ENCODE measurements at places on chromosomes 13 and 19.
A peak's percentile ranks its signal among the peaks of the same experiment; 100 is the strongest.

- DNase-seq = no peak
Measured at GRCh38 chr19:21047716-21048115, 27.3 kb downstream of the ZNF430 start.

GRCh38 chr13:44435919-44436510 lies 62.4 kb downstream of the SERP2 start:
- DNase-seq = no peak

- peak; percentile 45 for DNase-seq
Measured at GRCh38 chr19:5805462-5806132, 730 bp downstream of the NRTN start.

GRCh38 chr13:50893211-50893852 lies 16.3 kb upstream of the RNASEH2B start:
- DNase-seq = no peak

DNA sequence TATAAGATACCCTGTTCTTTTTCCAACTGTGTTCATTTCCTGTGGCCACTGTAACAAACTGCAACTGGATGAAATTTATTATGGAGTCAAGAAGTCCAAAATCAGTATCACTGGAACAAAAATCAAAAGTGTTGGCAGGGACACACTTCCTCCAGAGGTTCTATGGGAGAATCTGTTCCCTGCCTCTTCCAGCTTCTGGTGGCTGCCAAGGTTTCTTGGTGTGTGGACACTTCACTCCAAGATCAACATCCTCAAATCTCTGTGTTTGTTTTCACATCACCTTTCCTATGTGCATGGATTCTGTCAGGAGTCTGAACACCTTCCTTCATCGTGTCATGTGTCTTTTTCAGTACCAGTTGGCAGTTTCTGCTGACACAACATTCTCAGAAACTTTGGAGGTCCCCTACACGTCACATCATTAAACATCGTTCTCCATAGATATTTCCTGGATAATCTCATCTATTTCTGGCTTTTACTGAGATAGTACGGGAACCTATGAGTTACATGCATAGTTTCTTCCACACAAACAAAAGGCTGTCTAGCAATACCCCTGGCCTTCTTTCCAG lies 15.2 kb upstream of the EFNB2 start:
- DNase-seq = no peak

- DNase-seq = no peak
Measured at GRCh38 chr19:2733930-2734588, 5.8 kb downstream of the SLC39A3 start.

DNA sequence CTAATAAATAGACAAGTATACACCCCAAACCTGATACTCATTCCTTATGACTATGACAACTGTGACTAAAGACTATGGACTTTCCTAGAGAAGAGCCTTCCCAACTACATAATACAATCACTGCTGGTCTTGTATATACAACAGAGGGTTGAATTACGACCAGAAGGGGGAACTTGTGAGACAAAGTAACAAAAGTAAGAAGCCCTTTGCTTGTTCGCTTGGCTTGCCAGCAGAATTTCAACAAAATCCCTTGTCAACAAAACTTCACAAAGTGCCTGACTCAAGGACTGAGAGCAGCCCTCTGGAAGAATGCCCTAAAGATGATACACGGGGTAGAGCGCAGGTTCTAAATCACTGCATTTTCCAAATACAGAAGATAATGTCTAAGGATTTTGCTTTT lies 99.4 kb downstream of the WASF3 start:
- no peak for DNase-seq

- no peak for DNase-seq
Measured at GRCh38 chr19:35236638-35237400, 8.3 kb upstream of the FAM187B start.

DNA sequence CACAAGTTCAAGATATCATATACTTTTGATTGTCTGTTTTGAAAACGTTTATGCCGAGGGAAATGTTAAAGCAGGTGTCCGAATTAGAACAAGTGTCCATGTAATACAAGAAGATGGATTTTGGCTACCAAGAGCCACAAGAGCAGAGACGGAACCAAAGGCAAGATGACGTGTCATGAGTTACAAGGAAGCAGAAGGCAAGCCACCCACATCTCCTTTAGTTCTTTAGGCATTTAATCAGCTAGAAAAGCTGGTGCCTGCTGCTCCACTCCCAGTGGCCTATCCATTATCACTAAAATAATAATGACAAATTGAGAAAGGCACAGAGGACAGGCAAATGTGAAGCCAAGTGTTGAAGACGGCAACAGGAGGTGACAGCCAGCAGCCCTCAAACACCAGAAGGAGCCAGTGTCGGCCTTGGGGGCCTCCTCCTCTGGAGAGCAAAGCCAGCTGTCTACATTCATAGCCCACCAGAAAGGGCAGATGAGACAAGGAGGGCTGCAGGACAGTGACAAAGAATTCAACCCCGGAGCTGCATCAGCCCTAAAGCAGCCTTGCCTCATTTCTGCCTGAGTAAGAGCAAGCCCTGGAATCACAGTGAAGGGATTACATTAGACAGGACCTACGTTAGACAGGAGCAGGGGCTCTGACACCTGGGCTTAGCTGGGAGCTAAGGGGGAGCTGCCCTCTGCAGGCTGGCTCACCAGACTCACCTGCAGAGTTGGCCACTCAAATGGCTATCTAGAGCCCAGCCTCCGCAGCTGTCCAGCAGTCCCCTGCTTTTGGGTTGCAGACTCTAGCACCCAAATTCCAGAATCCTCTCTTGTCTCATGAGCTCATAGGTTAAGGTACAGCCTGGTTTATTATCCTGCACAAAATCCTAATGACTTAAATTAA lies 569.9 kb downstream of the UQCRFS1 start:
- no peak for DNase-seq

DNA sequence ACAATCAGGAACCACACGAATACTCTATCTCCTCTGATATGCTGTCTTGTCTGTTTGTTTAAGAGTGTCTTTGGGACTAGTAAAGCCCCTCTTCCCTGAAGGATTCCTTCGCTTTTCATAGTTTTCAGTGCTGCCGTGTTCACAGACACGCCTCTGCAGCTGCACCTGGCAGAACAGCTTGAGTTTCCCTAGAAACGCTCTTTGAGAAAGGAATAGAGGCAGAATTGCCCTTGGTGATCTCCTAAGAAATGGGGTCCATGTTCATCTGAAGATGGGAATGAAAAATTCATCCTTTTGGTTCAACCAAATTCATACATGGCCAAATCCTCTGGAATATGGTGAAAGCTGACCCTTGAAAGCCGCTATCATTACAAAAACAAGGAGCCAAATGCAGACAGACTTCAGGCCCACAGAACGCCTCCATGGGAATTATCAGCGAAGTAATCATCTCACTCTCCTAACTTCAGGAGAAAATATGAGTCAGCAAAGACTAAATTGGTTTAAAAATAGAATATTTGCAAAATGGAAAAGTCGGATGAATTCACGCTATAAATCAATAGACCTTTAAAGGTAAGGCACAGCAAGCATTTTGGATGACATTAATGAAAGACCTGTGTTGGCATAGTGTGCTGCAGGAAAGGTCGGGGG lies 5.5 kb downstream of the SACS start:
- DNase-seq = no peak

All from activated CD8-positive, alpha-beta memory T cell treated with anti-CD3 and anti-CD28 coated beads for 1 hour (primary cell).